DMS 273 treated with DMSO at 0.1 percent for 48 hours (cell line): ENCODE measurements at places on chromosomes 1 and 21.

DNA sequence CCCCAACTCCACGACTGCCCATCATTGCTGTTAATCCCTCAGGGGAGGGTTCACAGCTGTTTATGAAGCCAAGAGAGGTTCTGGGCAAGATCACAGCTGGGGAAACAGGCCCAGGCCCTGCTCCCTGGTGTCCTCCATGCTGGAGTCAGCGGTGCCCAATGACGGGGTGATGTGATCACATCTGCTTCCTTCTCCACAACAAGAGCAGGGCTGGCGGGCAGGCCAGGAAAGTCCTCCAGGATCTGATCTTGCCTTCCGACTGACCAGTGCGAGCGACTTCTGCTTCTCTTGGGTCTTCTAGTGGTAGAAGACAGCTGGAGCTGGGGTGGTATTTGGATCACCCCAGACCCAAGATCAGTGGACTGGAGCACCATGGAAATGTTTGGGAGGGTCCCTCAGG lies 951 bp upstream of the LINGO4 start:
- DNase-seq = no peak

DNA sequence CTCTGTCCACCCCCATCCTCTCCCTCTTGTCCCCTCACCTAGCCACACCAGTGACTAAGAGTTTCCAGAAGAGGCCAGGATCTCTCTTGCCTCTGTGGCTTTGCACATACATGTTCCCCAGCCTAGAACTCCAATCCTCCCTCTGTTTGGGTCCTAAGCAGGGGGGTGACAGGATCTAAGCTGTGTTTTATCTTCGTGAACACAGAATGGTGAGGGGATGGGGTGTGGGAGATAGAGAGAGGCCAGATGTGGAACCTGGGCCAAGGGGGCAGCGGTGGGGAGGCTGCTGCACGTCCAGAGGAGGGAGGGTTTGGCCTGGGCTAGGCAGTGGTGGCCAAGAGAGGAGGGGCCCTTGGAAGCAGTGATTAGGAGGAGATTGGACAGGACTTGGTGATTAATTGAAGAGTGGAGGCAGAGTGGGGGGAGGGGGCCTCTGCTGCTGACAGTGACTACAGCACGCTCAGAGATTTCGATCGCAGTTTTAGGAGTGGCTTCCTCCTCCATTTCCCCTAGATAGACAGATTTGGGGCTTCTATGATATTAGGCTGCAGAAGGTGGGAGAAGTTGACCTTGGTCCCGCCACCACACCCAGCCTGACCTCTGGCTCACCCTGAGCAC lies 17.1 kb upstream of the ADGRB2 start:
- DNase-seq = no peak

- no peak for DNase-seq
These were observed 22.3 kb downstream of the BARHL2 start for GRCh38 chr1:90694846-90695245.

- DNase-seq = no peak
These were observed 24.2 kb downstream of the MAPKAPK2 start for GRCh38 chr1:206708882-206709281.

- DNase-seq = no peak
These were observed 10.7 kb upstream of the PHTF1 start for GRCh38 chr1:113770031-113770430.

DNA sequence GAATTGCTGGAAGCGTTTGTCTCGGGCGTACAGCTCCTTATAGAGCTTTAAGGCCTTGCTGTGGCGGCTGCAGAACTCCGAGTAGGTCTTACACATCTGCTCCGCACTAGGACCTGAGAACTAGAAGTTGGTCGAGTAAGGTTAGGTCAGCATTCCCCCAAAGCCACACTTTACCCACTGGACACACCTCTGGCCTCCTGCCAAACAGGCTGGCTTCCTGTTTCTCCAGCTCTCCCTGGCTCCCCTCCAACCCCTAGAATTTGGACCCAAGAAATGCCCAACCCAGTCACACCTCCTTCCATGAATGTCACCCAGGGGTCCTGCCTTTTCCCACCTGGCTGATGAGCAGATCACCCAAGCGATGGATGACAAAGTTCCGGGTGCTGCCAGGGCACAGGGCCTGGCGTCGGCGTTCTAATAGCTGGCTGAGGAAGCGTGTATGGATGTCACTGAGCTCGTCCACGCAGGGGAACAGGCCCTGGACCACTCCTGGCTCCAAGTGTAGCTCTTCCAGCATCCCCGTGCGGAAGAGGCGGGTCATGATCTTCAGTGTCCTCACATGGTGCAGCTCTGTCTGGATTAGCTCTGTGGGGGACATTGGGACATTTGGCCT lies 15.6 kb downstream of the ARHGEF2 start:
- DNase-seq = no peak

DNA sequence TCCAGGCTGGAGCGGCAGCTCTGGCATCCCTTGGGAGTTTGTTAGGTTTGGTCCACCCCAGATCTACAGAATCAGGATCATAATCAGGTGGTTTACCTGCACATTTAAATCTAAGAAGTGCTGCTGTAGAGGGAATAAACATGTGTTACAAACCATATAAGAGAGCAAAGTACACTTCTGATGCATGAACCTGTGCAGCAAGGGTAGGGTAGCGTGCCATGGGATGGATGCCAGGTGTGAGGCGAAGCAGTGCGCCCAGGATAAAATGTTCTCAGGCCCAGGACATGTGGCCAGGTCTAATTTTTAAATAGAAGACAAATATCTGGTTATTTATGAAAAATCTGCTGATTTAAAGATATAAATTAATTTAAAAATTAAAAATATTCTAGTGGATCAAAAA lies 308.8 kb upstream of the USP24 start:
- no peak for DNase-seq

- DNase-seq = no peak
These were observed 2.6 kb upstream of the FCRLB start for GRCh38 chr1:161718559-161719324.

- no peak for DNase-seq
These were observed 296.1 kb downstream of the PTPRC start for GRCh38 chr1:198934901-198935305.

GRCh38 chr1:58785442-58786058 lies 1.7 kb upstream of the JUN start:
- peak; percentile 70 for DNase-seq
